ENCODE measurements at places on chromosomes 7 and 10. TPM values are rescaled to one million over a fixed set of nuclear protein-coding genes. Genes with fewer than 3 reads are reported as not detected.

DNA sequence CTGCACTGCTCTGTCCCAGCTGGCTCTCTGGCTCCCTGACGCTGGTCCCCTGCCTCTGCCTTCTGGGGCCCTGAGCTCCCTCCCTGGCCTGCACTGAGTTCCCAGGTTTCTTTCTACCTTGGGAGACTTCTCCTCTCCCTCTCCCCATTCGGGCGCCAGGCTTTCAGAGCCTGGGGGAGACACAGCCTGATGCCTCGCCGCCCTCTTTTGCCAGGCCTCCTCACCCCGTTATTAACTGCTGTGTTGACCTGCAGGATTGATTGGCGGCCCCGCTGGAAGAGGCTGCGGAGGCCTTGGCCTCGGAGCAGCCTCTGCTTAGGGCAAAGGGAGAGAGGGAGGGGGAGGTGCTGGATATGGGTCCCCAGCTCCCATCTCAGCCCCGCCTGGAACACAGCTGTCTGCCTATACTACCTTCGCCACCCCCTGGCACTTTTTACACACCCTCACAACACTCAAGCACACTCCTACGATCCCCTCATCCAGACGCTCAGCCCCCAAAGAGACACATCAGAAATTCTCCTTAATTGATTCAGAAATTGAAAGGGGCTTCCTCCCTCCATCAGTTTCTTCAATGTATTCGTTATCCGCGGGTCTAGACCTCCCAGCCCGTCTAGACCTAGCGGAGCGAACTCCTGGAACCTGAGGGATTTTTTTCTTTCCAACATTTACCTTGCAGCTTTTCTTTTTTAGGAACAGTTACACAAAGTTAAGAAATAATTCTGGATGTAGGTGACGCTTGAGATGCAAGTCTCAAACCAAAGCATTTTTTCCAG, 7.1 kb upstream of the PAX2 start:
- no peak for DNase-seq

DNA sequence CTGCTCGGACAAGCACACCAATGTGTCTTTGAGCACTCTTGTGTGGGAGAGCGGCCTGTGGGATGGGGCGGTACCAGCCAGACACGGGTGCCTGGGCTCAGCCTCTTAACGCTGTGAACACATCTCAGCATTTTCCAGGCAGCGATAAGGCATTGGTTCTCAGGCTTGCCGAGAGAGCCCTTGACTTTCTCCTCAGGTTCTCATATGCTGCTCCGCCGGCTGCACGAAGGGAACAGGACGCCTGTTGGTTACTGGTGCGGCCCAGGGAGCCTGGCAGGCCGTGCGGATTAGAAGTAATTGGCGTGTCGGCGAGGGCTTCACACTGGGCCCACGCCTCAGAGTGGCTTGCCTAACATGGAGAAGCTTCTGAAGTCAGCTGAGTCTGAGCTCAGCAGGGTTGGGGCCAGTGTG, 456.7 kb upstream of the FOXK1 start:
- DNase-seq = no peak

Gene BMS1
- 21.0 TPM for total RNA-seq

- peak; percentile 26 for DNase-seq
These were observed 233.3 kb downstream of the SLC25A13 start for GRCh38 chr7:96088579-96088978.

- DNase-seq = no peak
These were observed 115.6 kb upstream of the RNF32 start for GRCh38 chr7:156524818-156525597.
